ENCODE measurements at places on chromosomes 3 and 15. TPM values are rescaled to one million over a fixed set of nuclear protein-coding genes. Genes with fewer than 3 reads are reported as not detected.
A peak's percentile ranks its signal among the peaks of the same experiment; 100 is the strongest.

The RPL15 gene
- total RNA-seq: 1,807 TPM

The PIGBOS1 gene
- 6.7 TPM for total RNA-seq

DNA sequence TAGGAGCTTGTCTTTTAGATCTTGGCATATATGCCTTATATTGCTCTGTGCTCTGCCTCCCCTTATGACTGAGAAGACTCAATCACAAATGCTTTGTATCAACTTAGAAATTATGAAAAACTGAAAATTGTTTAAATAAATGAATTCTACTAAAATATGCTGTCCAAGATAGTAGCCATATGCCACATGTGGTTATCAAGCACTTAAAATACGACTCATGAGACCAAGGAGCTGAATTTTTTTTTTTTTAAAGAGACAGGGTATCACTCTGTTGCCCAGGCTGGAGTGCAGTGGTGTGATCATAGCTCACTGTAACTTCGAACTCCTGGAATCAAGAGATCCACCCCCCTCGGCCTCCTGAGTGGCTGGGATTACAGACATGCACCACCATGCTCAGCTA, 118.3 kb downstream of the RFTN1 start:
- H3K4me1 ChIP-seq: peaks cover 13% of the 10 kb centered on the region
- DNase-seq: no peak
- H3K27ac ChIP-seq: no peak overlapping the region
- no peaks in the 10 kb centered on the region for H3K36me3 ChIP-seq
- H3K4me3 ChIP-seq: no peak overlapping the region

DNA sequence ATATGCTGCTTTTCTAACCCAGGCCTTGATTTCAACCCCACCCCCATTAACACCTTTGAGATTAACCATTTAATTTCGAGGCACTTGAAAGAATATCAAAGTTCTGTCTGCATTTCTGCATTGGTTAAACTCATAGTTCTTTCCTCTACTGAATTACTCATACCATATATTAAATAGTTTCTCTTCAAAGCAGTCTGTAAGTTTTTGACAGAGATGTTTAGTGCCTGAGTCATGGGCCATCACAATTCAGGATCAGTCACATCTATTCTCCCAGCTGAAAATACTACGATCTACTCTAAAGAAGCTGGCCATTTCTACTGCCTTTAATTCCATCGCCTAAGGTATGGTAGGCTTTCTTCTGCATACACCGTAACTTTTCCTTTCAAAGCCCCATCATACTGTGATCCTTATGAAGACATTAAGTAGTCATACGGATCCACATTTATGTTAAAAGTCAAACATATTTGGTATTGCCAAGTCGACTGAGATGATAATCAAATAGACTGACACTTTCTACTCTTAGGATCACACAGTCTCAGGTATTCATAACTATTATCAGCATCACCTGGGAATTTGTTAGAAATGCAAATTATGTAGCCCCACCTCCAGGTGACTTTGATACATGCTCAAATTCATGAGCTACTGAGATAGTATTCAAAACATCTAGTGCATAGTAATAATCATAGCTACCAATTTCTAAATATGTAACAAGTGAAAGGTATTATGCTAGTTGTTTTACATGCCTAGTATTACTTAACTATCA, 489.4 kb upstream of the IL12A start:
- DNase-seq: no peak
- H3K27ac ChIP-seq: no peak overlapping the region
- H3K36me3 ChIP-seq: no peaks in the 10 kb centered on the region
- no peaks in the 10 kb centered on the region for H3K4me1 ChIP-seq

DNA sequence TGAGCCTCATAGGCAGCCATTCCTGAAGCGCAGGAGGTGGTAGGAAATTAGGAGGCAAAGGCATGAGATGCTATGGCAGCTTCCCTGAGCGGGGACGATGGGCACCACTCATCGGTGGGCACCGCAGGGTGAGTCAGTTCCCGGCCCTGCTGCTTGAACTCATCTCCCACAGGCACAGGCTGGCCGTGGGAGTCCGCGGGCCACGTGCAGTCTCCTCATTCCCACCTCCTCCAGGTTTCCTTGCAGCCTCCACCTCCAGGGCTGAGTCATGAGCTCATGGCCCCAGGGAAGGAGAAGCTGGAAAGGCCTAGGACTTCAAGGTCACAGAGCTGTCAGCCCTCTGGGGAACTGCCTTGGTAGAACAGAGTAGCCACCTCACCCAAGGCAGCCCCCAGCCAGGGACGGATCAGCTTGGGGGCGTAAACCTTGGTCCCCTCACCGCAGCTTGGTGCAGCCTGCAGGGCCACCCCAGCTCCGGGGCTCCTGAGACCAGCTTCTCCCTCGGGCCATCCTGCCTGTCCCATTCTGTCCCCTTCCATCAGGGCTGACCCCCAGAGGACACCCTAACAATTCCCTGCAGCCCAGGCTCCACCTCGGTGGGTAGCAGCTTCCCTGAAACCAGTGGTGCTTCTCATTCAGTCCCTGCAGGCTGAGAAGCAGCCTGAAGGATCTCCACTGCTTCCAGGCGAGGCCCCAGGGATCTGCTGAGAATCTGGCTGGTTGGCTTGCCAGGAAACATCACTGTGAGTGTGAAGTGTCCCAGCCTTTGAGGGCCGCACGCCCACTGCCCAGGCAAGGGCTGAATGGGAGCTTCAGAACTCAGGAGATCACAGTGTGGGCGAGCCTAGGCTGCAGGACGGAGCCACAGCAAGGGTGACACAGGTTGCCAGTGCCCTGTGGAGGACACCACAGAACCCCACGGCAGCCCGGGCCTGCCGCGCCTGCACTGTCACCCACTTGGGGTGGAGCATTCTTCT, 150.7 kb upstream of the MEF2A start:
- H3K4me3 ChIP-seq: no peak overlapping the region
- no peak overlapping the region for H3K27ac ChIP-seq
- no peaks in the 10 kb centered on the region for H3K36me3 ChIP-seq
- H3K4me1 ChIP-seq: peaks cover 8% of the 10 kb centered on the region
- no peak for DNase-seq

DNA sequence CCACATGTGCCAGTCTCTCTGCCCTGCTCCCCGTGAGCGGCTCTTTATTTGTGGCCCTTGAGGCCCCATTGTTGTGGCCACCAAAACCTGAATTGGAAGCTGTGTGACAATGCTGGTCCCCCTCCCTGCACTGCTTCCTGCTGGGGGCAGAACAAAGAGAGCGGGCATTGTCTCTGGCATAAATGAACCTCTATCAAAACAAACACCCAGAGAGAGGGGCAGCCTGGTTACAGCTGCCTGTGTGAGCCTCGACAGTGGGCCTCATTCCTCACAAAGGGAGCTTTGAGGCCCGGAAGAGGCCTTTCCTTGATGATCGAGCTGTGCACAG, 152.9 kb downstream of the IGF1R start:
- peak overlapping the region; percentile 72 for H3K27ac ChIP-seq
- H3K4me3 ChIP-seq: no peak overlapping the region
- no peaks in the 10 kb centered on the region for H3K27me3 ChIP-seq
- no peaks in the 10 kb centered on the region for H3K36me3 ChIP-seq
- DNase-seq: no peak

Data from spinal cord (tissue), 10 donors.